ENCODE measurements at places on chromosomes 5 and 9.

DNA sequence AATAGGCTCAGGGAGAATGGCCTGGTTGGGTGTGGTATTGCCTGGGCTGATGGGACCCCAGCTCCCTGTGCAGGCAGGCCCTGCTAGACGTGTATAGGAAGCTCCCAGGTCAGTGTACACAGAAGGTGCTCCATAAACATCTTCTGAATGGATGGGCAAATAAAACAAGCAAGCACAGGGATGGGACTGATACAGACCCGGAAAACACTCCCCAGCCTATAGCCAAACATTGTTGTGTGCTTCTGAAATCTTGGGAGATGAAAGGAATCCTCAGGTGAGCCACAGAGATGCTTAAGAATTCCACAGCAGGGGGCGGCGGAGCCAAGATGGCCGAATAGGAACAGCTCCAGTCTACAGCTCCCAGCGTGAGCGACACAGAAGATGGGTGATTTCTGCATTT, 151.8 kb downstream of the ENTREP1 start:
- DNase-seq: no peak

DNA sequence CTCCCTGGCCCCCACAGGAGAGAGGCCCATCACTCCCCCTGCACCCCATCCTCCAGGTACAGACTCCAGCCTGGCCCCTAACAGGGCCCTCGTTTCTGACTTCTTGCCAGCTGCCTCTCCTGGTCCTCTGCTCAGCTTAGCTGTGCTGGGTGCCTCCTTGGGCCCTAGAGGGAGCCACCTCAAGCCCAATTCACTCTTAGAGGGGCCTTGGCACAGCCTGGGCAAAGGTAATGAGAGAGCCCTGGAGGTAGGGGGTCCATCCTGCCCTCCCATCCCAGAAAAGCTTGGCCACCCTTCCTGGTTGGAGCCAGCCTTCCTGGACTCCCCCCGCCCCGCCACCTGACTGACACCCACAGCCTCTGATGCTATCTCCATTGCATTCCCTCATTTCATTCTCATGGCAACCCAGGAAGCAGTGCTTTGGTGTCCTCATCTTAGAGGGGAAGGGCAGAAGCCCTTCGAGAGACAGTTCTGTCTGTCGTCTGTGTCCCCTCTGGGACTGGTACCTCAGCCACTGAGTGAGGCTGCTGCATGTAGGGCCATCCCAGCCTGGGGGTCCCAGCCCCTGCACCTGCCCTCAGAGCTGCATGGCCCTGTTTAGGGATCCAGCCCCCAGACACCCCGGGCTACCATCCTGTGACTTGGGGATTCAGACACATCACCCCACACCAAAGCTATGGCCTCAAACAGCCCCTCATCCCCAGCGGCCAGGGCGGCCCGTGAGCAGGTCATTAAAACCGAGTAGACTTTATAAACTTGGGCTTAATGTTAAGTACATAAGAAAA, 95.5 kb downstream of the BARX1 start:
- no peak for DNase-seq

GRCh38 chr5:158051036-158051435, 192.1 kb upstream of the CLINT1 start:
- no peak for DNase-seq

GRCh38 chr5:174335682-174336364, 290.3 kb downstream of the NSG2 start:
- no peak for DNase-seq

DNA sequence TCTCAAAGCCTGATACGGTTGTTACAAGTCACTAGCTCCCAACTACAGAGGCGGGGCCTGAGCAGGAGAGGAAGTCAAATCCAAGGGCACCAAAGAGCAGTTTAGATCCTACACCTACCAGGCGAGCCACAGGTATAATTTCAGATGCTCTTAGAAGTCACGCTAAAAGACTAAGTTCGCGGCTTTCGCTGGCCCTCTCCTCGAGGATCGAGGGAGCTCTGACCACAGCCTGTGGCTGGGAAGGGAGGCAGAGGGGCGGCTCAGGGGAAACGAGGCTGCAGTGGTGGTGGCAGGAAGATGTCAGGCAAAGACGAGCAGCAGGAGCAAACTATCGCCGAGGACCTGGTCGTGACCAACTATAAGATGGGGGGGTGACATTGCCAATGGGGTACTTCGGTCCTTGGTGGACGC, 48.6 kb downstream of the SEMA4D start:
- no peak for DNase-seq

DNA sequence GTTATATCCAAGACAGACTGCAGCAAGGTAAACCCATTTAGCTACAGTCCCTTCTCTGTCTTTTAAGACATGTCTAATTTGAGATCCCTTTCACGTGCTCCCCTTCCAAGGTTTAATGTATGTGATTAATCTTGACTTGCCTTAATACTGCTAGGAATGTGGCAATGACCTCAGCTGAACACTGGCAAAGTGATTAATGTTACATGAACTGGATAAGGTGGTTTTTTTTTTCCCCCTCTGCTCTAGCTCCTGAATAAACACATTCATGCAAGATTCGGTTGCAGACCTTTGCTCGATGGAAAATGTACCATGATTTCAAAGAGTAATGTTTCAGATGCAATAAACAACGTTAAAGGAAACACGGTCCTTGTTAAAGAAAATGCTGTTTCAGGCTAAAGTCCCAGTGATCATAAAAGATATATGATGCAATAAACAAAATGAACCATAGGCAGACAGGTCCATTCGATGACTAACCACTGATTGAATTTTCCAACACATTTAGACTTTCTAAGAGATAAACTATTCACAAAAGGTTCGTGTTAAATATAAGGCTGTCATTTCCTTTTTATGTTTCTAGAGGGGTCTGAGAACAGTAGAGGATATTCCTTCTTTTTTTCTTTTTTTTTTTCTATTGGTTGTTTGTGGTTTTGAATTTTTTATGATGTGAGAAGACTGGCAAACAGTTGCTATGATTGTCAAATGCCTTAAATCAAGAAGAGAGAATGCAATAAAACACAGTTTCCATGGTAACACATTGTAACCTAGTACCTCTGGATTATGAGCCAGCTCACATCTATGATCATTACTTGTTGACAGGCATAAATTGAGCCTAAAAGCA, 44.7 kb upstream of the ZNF608 start:
- DNase-seq: no peak

DNA sequence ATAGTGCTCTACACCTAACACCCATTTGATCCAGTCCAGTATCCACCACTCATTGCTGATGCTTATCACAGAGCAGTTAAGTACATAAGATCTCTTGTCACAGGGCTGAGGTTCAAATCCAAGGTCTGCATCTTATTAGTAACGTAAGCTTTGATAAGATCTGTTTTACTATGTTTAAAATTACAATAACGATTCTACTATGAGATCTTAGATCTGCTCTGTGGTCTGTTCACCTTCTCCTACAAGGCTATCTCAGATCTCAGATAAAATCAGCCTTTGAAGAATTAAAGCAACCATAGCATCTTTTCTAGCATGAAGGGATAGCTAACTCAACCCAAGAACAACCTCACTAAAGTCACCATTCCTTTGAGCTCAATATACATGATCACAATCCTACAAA, 431.0 kb upstream of the RORB start:
- no peak for DNase-seq

DNA sequence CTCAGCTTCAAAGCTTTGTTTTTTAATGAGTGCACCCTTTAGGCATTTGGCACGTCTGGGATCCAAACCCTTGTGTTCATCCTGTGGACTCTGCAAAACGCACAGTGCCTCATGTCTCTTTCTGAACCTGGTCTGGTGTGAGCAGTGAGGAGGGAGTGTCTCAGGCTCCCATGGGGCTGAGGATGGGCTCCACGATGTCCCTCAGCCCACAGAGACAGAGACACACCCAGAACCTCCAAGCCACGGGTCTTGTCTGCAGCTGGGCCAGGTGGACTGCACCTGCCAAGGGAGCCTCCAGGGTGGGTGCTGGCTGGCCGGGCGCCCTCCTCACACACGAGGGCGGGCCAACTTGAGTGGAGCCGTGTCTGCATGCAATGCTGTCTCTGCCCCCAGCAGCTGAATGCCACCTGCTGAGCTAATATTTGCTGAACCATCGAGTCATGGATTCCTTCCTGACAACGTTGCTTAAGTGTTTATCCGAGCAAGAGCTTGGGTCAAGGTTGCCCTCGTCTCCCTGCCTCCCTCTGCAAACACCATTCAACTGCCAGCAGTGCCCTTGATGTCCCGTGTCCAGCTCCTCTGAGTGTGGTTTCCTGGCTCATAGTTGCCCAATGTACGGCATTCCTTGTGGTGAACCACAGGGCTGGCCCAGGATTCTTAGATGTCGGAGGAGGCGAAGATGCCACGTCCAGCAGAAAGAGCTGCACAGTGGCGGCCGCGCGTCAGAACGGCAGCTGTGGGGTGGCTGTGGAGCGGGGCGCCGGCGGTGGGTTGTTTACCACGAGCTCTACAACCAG, 31.4 kb upstream of the LPCAT1 start:
- DNase-seq: no peak

DNA sequence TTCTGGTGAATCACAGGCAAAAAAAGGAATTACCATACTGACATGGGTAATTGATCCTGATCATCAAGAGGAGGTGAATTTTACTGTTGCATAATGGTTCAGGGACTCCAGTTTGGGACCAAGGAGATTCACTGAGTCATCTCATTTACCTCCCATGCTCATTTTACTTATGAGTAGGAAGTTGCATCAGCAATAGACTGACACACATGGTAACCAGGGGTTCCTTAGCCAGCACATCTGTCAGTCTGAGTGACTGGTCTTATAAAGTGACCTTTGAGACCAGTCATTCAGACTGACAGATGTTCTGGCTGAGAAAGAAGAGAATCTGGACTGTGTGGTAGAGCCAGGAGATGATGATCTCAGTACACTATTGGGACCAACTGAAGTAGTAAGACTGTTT, 384.6 kb upstream of the CD180 start:
- no peak for DNase-seq

GRCh38 chr9:125652233-125652594, 54.8 kb downstream of the MAPKAP1 start:
- no peak for DNase-seq

DNA sequence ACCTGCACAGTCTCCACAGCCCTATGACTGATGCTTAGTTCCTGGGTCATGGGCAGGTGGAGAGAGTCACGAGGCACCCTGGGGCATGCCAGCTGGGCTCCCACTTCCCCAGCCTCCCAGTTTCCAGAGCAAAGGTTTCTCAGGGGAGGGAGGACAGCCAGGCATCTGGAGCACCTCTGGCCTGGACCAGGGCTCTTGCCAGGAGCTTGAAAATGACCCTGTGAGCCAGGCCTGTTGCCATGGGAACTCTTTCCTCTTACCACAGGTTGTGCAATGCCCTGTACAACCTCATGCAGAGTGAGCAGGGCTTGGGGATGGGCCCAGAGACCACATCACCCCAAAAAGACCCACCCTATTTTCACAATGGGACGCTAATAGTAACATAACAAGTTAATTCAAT, 113.1 kb downstream of the PSD2 start:
- DNase-seq: no peak

GRCh38 chr5:93623153-93623552, 40.1 kb downstream of the NR2F1 start:
- no peak for DNase-seq

GRCh38 chr9:16267281-16268066, 603.0 kb downstream of the BNC2 start:
- DNase-seq: no peak

DNA sequence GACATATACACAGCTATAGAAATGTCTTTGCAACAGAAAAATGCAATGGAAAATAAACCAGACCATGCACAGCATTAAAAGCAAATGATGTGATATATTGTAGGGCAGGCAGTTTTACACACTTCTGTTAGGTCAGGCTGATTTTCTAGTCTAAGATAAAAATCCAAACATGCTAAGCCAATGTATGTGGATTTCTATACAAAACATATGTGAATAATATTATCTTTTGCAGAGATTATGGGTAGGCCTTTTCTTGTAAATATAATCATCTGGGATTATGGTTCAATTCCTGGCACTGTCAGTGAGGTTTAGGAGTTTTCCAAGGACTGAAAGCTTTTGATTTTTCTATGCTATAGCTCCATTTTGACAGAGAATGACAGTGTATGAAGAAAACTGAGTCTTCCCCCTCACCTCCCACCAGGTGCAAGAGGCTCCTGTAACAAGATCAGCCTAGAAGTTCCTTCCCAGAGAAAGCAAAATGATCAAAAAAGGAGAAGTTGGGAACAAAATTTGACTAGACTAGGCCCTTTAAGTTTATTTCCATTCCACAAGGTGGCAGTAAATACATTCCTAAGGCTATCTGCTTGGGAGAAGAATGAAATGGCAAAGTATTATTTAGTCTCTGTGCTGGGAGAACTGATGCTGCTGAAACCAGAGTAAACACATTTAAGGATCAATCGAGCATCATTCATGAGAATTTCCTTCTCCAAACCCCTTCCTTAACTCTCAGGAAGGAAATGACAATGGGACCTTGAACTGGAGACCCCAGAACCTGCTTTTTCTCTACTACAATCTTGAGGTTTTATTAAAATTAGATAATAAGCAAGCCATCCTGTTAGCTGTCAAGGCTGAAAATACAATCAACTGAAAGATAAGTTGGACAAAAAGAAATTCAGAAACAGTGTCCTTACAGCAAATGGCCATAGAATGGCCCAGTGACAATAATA, 133.0 kb upstream of the TUT7 start:
- no peak for DNase-seq

DNA sequence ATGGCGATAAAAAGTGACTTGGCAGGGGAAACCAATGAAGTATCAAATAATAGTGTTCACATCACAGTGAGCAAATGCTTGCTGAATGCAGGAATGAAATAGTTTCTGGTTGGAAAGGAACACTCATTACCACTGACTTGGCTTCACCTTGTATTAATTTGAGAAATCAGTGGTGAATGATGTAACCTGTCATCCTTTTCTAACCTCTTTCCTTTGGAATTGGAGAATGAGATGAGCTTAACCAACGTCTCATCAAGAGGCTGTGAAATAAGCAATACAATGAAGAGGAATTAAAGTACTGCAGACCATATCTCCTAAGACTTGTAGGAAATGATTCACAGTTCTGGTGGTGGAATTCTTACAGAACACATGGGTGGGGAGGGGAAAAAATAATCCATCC, 192.2 kb downstream of the DMAC1 start:
- DNase-seq: no peak

DNA sequence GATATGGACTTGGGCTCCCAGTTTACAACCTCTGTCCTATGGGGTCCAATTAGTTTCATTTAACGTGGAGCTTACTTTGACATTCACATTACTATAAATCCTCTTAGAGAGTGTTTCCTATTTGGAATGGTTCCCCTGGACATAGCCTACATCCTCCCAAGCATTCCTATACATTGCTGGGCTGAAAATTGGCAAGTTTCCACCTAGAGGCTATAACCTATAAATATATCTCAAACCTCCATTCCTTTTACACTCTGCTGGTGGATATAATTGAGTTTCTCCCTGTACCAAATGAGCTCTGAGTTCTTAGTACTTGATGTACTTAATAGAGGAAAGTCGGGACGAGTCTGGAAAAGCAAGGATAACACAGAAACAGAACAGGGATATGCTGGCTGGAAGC, 172.8 kb downstream of the ASTN2 start:
- DNase-seq: no peak

Data from nucleus accumbens (tissue), 56 donors.